Stromal cell of bone marrow (primary cell): ENCODE measurements at places on chromosomes 13 and 19.

DNA sequence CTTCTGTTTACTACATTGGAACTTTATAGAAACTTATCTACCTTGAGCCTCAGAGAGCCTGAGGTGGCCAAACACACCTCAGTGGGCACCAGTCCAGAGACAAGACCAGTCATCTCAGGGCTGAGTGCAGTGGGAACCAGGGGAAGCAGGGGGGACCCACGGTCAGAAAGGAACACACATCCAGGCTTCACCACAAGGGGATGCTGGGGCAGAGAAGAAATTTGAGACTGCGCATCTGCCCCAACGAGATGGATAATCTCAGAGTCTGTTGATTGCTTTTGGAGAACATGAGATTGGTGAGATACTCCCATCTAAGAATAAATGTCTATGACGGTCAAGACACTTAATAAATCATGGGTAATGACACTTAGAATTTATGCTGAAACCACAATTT lies 98.7 kb downstream of the DOCK9 start:
- DNase-seq = no peak

GRCh38 chr19:31963746-31964145 lies 381.7 kb upstream of the ZNF507 start:
- DNase-seq = no peak

DNA sequence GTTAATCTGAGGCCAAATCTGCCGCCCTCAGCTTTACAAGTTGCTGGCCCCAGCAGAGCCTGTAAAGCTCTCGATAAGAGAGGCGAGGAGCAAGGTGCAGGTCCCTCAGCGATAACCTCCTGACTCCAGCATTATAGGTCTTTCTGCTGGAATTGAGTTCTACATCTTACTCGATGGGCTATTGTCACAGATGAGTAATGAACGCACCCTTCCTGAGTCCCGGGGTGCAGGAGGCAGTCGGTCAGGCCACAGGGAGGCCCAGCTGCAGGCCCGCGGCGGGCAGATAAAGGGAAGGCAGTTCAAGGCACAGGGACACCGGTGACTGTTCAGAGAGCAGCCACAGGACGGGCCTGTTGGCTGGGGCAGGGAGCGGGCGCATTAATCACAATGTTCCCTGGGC lies 157.6 kb upstream of the OBI1 start:
- DNase-seq = no peak

DNA sequence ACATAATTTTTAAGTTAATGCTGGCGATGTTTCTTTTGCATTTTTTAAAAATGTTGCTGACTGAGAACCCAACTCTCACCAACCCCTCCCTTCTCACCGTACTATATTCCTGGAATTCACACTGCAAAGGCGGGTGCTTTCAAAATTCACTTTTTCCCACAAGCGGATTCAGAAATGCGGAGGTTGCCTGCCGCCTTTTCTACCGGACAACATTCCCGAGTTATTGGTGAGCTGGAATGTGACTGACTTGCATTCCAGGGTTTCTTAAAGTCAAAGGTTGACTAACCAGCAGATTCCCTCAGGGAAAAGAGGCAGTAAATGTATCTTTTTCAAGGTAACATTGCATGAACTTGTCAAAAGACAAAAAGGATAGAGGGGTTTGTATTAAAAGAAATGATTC lies 113.3 kb downstream of the RAB20 start:
- no peak for DNase-seq

- no peak for DNase-seq
These were observed 1543.0 kb downstream of the SLITRK5 start for GRCh38 chr13:89214185-89214584.

- DNase-seq = no peak
These were observed 17.0 kb downstream of the DOCK9 start for GRCh38 chr13:98960606-98961502.

DNA sequence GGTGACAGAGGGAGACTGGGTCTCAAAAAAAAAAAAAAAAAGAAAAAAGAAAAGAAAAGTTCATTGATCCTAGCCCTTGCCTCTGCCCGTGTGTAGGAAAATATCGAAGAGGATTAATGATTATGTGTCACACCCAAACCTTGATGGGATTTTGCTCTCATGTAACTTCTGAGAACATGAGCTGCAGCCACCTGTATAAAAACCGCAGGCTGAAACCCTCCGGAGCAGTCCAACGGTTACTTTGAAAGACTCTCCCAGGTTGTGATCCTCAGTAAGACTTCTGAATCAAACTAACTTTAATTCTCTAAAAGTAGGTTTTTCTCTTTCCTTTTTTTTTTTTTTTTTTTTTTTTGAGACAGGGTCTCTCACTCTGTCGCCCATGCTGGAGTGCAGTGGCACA lies 4.3 kb upstream of the PSMC4 start:
- DNase-seq = no peak

DNA sequence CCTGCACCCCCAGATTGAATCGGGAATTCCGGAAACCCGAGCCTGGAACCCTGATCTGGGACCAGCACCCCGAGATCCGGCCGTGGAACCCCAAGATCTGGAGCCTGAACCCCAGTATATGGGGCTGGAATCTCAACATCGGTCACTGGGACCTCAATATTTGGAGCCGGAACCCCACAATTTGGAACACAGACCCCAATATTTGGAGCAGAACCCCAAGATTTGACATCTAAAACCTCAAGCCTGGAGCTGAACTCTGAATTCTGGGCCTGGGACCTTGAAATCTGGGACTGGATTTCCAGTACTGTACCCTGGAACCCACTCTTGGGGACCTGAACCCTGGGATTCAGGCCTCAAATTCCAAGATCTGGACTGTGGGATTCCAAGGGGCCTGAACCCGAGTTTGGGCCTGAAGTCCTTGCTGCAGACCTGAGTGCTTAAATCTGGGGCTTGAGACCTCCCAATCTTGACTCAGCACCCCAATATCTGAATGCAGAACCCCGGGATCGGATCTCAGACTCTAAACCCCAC lies 629 bp downstream of the LRFN3 start:
- no peak for DNase-seq

DNA sequence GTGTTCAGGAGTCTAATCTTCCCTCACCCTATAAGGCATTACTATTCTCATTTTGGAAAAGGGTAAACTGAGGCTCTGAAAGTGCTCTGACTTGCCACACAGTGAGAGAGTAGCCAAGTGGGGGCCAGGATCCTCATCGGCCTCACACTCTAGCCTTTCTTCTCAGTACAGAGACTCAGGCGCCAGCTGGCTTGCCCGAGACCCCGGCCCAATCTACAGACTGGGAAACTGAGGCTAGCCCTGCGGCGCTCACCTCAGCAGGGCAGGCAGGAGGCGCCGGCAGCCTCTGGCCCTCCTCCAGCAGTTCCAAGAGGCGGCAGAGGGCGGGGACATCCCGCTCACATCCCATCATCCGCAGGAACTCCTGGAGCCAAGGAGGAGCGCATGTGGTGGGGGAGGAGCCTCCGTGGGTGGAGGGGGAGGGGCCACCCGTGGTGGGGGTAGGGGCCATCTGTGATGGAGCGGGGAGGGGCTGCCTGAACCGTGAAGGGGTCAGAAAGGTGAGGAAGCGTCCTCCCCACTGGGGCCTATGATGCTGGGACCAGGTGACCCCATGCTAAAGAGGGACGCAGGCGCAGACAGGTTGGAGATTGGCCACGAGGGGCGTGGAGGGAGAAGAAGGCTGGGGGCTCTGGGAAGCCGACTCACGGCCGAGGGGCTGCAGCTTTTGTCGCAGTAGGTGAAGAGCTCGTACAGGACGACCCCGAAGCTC lies 8.7 kb upstream of the INSL3 start:
- DNase-seq = no peak

- DNase-seq = no peak
These were observed 3.9 kb upstream of the CATSPERG start for GRCh38 chr19:38331728-38332127.

GRCh38 chr13:63446329-63446728 lies 2030.7 kb upstream of the PCDH20 start:
- no peak for DNase-seq

DNA sequence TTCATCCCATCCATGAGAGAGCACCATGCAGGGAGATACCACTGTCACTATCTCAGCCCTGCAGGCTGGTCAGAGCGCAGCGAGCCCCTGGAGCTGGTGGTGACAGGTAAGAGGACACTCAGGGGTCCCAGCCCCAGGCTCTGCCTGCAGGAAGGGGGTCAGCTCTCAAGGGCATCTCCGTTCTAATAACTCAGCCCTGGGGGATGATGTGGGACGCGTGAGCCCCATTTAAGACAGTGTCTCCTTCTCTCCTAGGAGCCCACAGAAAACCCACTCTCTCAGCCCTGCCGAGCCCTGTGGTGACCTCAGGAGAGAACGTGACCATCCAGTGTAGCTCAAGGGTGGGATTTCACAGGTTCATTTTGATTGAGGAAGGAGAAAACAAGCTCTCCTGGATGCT lies 15.5 kb upstream of the KIR3DL3 start:
- no peak for DNase-seq

GRCh38 chr19:1854542-1855039 lies 6.3 kb upstream of the REXO1 start:
- DNase-seq = no peak

DNA sequence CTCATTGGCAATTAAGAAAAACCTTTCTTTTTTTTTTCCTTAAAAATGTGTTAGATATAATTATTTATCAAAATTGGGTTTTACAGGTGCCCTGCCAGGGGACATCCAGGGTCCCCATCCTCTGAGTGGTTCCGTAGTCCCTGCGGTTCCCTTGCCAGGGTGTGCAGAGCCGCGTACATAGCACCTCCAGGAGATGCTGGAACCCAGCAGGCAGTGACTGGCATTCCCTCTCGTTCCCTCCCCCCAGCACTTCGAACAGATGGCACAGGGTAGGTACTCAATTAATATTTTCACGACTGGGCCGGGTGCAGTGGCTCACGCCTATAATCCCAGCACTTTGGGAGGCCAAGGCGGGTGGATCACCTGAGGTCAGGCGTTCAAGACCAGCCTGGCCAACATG lies 82.0 kb downstream of the COL4A1 start:
- DNase-seq = no peak

DNA sequence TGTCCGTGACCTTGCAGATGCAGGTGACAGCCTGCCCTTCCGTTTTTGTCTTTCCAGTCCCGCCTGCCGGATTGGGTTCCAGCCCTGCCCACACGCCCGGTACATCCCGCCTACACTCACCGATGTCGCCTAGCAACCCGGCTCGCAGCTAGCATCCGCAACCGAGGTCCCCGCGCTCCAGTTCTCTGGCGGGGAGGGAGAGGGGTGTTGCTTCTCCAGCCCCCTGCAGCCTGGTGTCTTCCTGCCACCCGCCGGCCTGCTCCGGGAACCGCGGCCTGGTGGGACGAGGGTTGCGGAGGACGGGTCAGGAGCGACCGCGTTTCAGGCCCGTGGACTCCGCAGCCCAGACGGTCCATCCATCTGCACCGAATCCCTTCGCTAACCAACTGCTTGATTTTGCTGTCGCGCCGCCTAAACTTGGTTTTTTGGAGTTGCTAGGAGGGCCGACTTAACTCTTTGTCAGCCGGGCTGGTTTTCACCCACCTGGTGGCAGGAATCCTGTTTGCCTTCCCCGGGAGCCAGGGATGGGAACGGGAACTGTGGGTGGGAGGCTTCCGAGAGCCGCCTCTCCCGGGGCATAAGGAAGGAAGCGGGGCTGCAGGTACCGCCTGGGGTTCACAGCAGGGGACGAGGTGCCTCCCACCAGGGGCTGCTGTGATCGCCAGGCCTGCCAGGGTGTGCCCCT lies 15.4 kb upstream of the MATK start:
- no peak for DNase-seq

DNA sequence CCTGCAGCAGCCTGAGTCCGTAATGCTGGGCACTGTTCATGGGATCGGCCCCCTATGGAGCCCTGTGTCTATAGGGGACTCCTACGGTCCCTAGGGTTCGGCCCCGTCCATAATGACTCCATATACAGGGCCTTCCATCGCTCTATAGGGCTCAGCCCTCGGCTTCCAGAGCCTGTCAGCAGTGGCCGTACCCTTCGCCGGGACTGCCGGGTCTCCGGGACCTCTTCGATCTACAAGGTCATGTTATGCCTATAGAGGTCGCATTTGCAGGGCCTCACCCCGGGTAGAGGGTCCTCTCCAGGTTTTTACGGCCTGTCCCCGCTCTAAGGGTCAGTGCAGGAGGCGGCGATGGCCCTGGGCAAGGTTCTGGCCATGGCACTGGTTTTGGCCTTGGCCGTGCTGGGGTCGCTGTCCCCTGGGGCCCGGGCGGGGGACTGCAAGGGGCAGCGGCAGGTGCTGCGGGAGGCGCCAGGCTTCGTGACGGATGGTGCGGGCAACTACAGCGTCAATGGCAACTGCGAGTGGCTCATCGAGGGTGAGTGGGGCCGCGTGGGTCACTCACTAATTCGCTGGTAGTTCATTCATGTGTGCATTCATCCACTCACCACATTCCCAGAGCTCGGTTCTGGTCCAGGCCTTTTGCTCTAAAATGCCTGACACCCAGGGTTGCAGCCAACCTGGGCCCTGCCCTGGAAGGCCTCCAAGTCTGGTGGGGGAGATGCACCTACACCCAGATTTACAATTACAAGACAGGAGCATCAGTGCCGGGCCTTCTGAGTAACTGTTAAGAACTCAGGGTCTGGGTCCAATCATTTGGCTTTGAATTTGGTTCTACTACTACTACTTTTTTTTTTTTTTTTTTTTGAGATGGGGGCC lies 699 bp downstream of the MEGF8 start:
- no peak for DNase-seq

DNA sequence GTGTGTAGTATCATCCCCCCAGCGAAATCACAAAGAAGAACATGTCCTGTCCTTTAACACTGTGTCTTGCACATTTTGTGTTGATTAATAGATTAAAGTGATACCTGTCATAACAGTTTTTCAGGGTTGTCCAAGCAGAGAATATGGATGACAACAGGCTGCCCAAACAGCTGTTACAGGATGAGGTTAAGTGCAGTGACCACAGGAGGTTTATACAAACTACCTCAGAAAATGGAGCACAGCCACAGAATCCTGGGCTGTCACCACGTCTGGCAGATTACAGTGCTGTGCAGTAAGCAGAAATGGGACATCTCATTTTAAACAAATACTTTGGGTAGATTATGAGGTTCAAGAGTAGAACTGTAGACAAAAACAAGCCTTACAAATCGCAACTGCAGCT lies 575.6 kb downstream of the DCT start:
- DNase-seq = no peak

DNA sequence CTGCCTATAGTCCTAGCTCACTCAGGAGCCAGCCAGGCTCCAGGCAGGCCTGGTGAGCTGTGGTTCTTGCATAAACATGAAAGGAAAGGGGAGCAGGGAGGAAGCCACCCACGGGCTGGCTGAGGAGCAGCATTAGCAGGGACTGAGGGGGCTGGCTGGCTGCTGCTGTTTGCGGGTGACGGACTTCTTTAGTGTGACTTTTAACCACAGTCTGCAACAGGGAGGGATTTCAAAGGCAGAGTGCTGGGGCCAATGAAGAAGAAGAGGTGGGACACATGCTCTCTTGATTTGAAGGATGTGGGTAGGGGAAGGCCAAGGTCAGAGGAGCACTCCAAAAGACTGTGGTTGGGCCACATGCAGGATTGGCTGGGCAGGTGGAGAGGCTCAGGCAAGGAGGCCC lies 223.0 kb downstream of the DNAJC15 start:
- DNase-seq = no peak

- no peak for DNase-seq
These were observed 4.0 kb downstream of the KLK14 start for GRCh38 chr19:51078731-51079130.
